Fibroblast of skin of scalp (primary cell): ENCODE measurements at places on chromosomes 2 and 18.
A peak's percentile ranks its signal among the peaks of the same experiment; 100 is the strongest.

DNA sequence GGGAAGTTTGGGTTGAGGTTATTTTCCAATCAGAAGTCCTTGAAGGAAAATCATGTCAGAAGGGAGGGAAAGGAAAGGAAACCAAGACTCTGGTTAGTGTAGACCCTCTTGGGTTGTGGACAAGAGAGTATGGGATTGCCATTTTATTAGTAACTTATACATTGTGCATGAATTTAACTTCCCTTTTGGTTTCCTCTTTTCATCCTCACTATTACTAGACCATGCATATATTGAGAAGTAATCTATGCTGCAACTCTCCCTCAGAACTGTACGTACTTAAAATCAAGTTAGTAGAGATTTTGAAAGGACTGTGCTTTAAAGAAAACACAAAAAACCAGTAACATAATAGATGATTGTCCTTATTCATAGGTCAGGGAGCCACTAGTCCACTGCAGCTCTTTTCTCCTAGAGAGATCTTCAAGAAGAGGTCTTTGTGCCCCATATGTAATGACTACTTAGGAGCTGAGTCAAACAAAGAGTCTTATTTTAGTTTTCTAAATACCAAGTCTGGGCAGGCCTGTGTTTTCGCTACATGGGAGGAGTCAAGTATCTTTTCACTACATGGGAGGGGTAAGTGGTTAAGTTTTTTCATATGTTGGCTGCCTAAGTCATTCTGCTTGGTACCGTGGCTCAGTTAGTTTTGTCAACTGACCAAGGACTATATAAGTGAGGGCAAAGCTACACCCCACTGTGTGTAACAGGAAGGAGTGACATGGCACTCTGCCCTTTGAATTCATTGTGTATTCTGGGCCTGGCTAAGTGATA lies 25.2 kb upstream of the FAM117B start:
- peak; percentile 7 for DNase-seq

GRCh38 chr2:37851428-37851827 lies 73.7 kb upstream of the RMDN2 start:
- DNase-seq, result no peak

DNA sequence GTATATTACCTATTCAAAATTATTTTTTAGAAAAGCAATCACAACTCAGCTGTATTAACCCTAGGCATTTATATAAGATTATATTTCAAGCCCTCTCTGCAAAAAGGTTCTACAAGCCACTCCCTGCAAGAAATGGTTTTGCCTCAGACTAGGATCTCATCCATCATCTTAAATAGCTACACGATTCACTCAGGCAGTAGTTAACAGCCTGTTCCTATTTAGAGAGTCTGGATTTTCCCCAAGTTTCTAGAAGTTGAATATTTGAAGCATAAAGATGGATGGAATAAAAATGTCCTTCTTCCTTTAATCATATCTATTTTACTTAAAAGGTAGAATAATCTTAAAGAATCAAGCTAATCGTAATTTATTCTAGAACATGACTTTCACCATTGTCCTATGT lies 167.1 kb upstream of the STK17B start:
- DNase-seq, result no peak

DNA sequence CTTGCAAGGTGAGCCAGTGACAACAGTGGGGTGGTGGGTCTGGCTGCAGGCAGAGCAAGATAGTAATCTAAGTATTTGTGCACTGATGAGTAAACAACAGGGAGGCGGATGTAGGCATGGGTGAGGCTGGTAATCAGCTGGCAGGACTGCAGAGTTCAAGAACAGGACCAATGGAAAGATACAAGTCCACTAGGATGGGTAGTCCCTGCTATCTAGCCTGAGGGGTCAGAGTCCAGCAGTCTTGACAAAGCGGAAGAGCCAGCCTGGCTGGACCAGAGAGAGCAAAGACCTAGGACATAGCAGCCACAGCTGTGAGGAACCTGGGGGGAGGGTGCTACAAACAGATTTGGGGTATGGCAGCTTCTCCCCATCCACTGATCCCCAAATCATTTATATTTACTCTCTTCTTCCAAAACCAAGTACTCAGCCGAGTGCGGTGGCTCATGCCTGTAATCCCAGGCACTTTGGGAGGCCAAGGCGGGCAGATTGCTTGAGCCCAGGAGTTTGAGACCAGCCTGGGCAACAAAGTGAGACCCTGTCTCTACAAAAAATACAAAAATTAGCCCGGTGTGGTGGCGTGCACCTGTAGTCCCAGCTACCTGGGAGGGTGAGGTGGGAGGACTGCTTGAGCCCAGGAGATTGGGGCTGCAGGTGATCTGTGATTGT lies 25.9 kb downstream of the VIL1 start:
- no peak for DNase-seq

DNA sequence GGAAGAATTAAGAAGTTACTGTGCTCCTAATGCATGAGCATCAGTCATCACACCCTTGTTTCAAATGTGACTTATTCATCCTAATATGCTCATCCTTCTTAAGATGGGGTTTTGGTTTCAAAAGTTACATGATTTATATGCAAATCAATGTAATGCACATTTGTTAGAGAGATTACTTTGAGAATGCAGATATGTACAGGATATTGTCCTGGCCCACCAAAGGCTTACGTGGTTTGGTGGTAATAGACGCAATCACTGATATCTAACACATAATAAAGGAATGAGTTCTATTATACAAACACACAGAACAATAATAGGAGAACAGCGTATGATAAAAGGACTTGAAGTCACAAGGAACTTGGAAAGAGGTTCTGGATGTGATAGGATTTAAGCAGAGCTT lies 11.1 kb upstream of the COL5A2 start:
- no peak for DNase-seq

DNA sequence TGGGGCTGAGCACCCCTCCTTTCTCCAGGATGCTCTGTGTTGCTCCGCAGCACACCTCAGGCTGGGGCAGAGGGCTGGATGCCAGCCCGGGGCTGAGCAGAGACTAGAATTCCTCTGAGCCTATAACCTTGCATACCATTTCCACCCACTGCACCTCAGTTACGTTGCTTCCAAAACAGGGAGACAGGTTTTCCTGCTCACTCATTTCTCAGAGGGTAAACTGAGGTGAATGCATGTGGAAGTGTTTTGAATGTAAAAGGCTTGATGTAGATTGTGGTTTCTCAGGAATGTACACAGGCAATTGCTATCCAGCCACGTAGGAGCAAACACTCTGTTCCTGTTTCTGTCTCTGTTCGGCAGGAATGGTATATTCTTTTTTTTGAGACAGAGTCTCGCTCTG lies 45.3 kb downstream of the EDAR start:
- DNase-seq, result no peak

DNA sequence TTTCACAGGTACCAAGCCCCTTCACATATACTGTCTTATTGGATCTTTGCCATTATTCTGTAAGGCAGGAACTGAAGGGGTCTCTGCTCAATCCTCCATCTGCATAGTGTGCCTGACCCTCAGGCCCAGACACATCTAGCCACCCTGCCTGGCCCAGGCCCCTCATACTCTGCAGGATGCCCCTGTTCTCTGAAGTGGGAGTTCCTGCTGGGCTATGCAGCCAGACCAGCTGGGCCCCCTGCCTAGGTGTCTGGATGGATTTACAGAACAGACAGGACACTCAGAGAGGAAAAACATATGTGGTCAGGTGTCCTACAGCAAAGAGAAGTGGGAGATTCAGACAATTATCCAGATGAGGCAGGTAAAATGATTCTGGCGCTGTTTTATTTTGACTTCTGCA lies 42.0 kb downstream of the SLC4A5 start:
- DNase-seq, result no peak

DNA sequence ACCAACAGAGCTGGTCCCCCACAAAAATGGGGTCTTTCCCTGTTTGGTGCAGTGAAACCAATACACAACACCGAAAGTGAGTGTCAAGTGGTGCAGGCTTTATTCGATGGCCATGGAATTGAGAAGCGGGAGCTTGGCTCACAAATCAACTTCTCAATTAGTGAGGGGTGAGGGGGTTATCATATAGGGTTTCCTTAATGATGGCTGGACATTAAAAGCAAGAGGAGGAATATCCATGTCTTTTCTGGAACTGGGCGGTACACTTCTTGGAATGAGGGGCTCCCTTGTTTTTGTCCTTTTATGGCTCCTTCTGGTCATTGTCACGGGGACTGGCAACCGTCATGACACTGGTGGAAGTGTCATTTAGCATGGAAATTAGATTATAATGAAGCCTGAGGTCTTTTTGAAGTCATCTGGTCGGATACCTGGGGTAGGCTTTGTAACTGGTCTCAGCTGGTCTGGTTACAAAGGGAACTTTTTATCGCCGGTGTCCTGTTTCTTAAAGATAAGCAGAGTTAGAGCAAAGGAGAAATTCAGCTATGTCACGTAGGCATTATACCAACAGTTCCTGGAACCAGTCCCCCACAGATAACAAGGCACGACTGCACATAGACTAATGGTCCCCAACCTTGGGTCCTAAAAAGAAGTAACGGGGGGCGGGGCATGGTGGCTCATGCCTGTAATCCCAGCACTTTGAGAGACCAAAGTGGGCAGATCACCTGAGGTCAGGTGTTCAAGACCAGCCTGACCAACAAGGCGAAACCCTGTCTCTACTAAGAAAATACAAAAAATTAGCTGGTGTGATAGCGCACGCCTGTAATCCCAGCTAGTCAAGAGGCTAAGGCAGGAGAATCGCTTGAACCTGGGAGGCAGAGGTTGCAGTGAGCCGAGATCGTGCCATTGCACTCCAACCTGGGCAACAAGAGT lies 93.5 kb upstream of the NDUFV2 start:
- no peak for DNase-seq

DNA sequence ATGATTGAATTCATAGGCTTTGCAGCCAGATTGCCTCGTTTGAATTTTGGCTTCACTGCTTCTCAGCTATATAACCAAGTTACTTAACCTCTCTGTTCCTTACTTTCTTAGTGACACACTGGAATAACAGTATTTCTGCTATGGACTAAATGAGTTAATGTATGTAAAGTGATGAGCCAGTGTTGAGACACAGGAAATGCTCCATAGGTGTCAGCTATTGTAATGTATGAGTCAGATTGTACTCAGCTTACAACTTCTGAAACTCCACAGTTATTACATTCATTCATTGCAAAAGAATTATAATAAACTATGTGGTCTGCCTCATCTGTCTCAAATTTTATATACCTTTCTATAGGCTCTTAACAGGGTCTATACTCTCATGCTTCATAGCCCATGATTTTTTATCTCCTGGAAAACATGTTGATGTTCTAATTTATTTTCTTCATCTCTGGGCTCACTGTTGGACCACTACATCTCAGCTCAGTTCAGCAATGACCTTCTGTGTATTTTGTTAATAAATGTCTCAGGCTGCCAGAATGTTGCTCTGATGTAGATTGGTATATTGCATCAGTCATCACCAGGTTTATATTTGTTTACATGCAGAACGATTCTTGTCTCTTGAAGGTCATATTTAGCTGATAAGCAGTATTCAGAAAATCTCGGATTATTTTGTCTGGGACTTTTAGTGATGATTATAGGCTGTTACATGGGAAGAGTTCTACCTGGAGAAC lies 76.2 kb downstream of the MAP3K20 start:
- peak; percentile 87 for DNase-seq

DNA sequence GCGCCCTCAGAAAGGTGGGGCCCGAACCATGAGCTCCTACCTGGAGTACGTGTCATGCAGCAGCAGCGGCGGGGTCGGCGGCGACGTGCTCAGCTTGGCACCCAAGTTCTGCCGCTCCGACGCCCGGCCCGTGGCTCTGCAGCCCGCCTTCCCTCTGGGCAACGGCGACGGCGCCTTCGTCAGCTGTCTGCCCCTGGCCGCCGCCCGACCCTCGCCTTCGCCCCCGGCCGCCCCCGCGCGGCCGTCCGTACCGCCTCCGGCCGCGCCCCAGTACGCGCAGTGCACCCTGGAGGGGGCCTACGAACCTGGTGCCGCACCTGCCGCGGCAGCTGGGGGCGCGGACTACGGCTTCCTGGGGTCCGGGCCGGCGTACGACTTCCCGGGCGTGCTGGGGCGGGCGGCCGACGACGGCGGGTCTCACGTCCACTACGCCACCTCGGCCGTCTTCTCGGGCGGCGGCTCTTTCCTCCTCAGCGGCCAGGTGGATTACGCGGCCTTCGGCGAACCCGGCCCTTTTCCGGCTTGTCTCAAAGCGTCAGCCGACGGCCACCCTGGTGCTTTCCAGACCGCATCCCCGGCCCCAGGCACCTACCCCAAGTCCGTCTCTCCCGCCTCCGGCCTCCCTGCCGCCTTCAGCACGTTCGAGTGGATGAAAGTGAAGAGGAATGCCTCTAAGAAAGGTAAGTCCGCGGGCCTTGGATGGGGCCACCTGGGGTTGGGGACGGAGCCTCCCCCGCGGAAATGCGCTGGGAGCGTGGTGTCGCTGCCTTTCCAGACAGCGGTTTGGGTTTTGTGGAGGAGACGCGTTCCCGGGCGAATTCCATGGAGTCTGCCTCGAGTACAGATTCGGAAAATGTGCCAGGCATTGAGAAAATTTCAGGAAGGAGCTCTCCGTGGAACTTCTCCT lies 559 bp downstream of the HOXD1 start:
- DNase-seq, result no peak

GRCh38 chr2:197170208-197170607 lies 140.4 kb downstream of the ANKRD44 start:
- no peak for DNase-seq

DNA sequence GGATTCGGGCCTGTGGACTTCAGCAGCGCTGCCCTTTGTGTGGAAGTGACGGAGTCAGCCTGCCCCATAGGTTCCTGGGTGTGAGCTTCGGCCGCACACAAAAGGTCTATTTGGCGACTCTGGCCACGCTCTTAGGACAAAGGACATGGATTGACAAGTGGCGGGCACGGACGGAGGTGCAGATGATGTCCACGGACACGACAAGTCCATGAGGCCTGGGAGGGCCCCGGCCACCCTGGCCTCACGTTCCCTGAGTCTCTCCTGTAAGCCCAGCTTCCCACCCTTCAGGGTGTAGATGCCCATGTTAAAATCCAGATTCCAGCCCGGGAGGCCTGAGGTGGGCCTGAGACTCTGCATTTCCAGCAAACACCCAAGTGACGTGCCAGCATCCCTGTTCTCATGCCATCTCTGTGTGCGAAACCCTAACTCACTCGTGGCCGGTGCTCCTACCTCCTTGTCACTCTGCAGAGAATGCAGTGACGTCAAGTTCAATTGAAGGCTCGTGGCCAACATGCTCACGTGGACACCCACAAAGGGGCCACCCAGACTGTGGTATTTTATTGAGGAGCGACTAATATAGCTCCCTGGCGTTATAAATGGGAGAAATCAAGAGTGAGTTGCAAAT lies 111.7 kb downstream of the RTP5 start:
- no peak for DNase-seq

GRCh38 chr2:37367984-37368383 lies 23.6 kb downstream of the QPCT start:
- no peak for DNase-seq

GRCh38 chr2:26555246-26556133 lies 77.6 kb upstream of the OTOF start:
- no peak for DNase-seq

- DNase-seq, result peak; percentile 22
Measured at GRCh38 chr18:69658103-69658502, 257.4 kb downstream of the DOK6 start.

- DNase-seq, result peak; percentile 31
Measured at GRCh38 chr2:207847807-207848544, 78.3 kb upstream of the FZD5 start.

- DNase-seq, result no peak
Measured at GRCh38 chr2:118808429-118808809, 39.0 kb downstream of the EN1 start.

GRCh38 chr2:177165721-177166711 lies 46.6 kb upstream of the HNRNPA3 start:
- peak; percentile 24 for DNase-seq

GRCh38 chr2:99624677-99625076 lies 134.9 kb upstream of the REV1 start:
- no peak for DNase-seq
